Kasumi-1 (cell line): ENCODE measurements at places on chromosomes 1 and 21.
A peak's percentile ranks its signal among the peaks of the same experiment; 100 is the strongest.

- peak; percentile 79 for DNase-seq
Measured at GRCh38 chr1:28845786-28846543, 34.0 kb downstream of the OPRD1 start.

DNA sequence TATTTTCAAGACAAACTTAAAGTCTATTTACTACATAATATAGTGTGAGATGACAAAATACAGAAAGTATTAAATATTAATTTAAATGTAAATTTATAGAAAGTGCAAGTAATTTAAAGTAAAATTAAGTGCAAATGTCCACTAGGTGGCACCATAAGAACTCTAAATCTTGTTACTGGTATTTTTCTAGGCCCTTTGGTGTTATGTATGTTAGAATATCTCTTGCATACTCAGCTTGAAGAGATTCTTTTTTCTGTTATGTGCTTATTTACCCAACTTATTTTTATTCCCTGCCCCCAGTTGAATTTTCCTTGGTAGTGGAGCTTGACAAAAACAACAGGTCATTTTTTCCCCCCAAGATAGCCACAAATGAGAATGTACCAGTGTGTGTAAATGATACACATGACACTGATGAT is 71.5 kb downstream of the RPS6KC1 start:
- DNase-seq: peak; percentile 54

DNA sequence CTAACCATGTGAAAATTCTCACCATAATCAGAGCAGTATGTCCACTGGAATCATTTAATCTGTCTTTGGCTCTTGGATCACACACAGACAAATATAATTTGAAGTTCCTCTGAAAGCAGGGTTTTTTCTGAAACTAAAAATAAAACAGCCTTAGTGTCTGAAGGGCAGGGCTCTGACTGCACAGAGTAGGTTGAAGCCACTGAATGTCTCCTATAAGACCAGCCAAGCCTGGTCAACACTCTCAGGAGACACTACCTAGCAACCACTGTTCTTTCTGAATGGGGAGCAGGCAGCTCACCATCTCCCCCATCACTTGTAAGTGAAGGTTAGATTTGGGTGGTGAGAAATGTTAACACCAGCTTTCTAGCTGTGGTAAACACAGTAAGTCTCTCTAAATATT is 16.1 kb upstream of the TMEM183A start:
- DNase-seq: no peak

GRCh38 chr1:229225331-229225782 is 45.6 kb upstream of the RAB4A start:
- DNase-seq: no peak

DNA sequence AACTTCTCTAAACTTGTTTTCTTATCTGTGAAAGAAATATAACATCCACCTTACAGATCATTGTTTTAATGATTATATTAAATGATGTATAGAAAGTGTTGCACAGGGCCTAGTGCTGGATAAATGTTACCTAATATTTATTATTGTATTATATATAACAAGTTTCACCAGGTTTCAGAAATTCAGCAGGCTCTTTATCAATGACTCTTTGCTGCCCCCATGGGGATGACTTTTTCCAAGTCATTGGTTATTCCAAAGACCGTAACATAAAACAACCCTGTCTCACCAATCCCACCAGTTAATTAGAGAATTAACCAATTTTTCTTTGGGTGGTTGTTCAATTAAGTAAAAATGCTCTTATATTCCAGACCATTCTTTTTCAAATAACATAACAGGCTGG is 7.3 kb upstream of the DEDD start:
- DNase-seq: peak; percentile 60

DNA sequence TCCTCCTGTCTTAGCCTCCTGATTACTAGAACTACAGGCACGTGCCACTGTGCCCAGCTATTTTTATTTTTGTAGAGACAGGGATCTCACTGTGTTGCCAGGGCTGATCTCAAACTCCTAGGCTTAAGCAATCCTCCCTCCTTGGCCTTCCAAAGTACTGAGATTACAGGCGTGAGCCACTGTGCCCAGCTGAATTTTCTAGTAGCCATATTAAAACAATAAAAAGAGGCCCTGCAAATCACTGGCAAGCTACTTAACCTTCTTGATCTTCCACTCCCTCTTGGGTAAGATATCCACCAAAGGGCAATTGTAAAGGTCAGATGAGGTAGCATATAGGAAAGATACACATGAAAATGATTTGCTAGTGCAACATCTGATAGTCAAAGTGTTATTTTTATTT is 65.6 kb upstream of the SRSF10 start:
- no peak for DNase-seq

- DNase-seq: no peak
Measured at GRCh38 chr1:116690849-116691406, 23.4 kb upstream of the IGSF3 start.

DNA sequence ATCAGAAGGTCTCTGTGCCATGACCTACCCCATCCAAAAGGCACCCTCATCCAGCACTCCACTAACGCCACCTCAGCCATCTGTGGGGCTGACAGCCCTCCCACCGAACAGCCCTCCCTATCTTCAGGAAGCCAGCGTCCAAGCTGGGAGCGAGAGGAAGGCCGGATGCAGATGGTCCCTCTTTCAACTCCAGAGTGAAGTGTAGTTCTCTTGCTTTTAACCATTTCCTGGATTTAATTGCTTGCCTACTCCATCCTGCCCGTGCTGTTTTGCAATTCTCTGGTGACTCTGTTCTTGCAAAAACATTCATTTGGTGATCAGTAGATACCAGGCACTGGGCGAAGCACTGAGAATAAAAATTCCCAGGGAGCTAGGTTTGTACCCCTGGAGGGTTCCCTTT is 8.2 kb upstream of the DYRK1A start:
- peak; percentile 100 for DNase-seq

- no peak for DNase-seq
Measured at GRCh38 chr1:152343006-152343405, 16.8 kb downstream of the FLG2 start.

- no peak for DNase-seq
Measured at GRCh38 chr1:233815865-233816264, 88.6 kb upstream of the SLC35F3 start.

DNA sequence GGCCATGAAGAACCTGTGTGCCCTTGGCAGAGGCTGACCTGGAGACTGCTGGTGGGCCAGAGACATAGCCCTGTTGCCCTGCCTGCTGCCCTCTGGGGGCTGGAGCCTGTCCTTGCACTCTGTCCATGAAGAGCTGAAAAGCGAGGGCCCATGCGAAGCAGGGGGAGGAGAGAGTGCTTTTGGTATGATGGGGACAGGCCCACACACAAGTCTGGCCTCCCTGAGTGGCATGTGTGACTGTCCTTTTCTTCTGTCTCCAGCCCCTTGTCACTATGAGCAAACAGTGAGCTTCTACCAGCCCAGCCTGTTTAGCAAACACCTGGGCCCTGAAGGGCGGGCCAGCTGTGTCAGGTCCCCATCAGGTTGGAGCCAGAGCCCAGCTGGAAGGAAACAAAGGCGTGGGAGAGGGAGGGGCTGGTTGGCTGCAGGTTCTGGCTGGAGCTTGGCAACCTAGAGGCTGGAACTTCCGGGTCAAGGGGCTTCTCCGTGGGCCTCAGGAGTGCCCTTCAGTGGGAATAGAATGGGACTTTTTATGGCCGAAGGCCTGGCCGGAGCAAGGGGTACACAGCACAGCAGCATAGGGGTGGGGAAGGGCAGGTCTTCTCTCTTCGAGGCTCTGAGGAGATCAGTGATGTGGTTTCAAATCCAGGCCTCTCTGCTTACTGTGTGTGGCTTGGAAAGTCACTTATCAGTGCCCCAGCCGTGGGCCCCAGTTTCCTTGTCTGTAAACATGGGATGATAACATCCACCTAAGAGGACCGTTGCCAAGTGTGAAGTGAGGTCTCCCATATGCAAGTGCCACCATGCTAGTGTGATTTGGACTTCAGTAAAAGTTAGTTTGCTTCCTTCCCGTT is 14.3 kb downstream of the QSOX1 start:
- DNase-seq: peak; percentile 56

GRCh38 chr21:41854426-41854995 is 24.6 kb downstream of the PRDM15 start:
- DNase-seq: no peak

DNA sequence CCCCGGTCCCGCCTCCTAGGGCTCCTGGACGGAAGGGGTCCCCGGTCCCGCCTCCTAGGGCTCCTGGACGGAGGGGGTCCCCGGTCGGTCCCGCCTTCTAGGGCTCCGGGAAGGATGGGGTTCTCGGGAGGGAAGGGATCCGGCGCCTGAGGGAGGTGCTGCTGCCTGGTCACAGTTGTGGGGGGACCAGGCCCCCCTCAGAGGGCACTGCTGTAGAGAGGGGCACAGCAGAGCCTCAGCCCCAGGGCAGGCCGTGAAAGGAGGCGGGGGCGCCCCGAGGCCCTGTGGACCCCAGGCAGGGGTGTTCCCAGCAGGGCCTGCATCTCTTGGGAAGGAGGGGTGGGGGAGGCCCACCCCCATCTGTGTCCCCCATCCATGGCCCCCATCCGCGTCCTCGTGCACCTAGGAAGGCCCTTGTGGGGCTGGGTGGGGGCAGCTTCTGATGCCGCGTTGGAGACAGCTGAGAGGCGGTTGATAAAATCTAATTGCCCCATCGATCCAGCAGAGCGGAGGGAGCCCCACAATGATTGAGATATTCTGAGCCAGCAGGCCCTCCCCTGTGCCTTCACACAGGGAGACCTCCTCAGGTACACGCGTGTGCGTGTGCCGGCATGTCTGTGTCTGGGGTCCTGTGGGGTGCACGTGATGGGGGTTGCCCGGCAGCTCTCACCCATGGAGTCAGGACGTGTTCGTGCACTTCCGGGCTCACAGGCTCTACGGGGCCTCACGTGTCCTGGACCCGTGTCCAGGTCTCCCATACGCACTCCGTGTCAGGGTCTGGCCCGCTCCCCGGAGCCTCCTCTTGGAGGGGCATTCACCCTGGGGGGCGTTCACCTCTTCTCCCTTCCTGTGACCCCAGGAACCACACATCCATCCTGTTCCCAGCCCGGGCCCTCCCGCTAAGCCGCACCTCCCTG is 12.9 kb downstream of the SAMD11 start:
- DNase-seq: no peak

DNA sequence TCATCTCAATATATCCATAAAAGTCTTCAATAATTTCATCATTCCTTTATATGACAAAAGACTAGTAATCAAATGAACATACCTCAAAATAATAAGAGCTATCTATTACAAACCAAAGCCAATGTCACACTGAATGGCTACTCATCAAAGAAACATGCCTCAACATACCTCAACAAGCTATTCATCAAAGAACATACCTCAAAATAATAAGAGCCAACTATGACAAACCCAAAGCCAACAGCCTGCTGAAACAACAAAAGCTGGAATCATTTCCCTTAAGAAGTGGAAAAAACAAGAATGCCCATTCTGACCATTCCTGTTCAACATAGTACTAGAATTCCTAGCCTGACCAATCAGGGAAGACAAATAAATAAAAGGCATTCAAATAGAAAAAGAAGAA is 1373.7 kb downstream of the BRINP3 start:
- DNase-seq: no peak

GRCh38 chr1:164902491-164902890 is 343.5 kb downstream of the PBX1 start:
- DNase-seq: no peak

DNA sequence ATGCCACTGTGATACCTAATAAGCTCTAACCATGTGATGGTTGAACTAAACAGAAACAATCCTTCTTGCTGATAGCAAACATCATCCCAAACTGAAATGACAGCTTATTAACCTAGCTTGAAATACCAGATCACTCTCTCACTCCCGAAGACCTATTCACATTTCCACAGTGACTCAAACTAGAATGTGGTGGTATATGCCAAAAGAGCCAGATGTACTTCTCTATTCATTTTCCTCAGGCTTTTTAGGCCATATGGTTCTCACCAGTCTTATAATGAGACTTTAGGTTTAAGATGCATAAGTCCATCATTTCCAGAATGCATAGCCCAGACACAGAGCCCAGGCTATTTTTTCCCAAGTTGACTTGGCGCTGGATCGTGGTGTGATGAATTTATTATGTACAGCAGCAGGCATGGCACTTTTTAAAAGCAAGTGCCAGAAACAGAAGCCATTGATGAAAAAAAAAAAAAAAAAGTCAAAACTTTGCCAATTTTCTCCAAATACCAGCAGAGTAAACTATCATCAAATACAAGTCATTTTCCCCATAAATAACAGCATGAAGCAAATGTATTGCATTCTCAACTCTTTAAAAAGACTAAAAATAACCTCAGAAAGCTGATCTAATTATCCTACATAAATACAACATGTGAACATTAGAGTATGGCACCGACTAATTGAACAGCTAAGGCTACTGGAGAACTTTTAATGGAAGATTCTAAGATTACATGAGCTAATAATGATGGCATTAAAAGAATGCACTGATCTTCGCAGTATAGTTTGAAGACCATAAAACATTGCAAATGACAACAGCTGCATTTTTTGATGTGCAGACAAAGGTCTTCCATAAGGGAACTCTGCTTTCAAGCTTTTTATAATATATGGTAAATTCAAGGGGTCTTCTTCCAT is 365.4 kb downstream of the LRRIQ3 start:
- DNase-seq: no peak

DNA sequence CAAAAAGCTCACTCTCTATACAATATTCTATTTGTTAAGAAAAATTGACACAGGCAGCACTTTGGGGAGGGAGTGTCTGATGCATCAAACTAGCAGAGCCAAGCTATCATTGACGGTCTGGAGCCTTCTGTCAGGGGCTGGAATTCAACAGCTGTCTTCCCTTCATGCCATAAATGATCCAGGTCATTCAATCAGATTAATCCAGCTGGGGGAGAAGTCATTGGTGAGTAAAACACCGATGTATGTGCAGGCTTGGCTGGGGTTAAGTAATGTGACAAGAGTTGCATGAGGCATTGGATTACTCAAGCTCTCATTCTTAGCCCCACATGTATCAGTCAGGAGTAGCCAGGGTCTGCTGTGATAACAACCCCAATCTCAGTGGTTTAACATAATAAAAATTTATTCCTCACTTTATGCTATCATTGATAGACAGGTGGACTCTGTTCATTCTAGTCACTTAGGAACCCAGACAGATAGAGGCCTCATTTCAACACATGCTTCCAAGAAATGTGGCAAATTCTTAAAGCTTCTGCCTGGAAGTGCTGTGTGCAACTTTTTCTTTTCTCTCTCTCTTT is 118.1 kb upstream of the GADD45A start:
- no peak for DNase-seq

DNA sequence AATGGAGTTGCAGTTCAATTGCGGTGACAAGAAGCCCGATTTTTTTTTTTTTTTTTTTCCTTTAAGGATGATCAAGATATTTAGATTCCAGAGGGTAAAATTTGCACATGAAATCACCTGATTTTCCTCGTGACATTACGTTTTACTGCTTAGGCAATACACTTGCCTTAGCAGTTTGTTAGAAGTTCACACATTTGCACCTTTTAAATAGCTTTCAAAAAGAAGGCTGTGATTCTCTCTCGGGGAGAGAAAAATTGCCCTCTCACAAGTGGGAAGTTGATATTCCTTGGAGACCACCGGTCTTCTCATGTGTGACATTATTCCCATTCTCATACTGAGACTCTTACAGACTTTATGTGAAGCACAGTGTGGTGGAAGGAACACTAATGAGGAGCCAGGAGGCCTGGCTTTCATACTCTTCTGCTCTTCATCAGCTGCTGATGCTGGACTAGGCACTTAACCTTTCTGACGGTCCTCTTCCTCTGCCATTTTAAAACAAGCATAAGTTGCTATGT is 69.8 kb upstream of the HSPA13 start:
- no peak for DNase-seq
